ENCODE measurements at places on chromosomes 1 and 21.

GRCh38 chr1:188406636-188407035, 1577.9 kb downstream of the PLA2G4A start:
- no peak for DNase-seq
- H3K27ac ChIP-seq = no peak overlapping the region
- no peaks in the 10 kb centered on the region for H3K36me3 ChIP-seq
- no peak overlapping the region for H3K4me3 ChIP-seq
- no peaks in the 10 kb centered on the region for H3K4me1 ChIP-seq
- H3K27me3 ChIP-seq = no peaks in the 10 kb centered on the region

- H3K4me3 ChIP-seq = no peak overlapping the region
- H3K36me3 ChIP-seq = no peaks in the 10 kb centered on the region
- H3K4me1 ChIP-seq = peaks cover 6% of the 10 kb centered on the region
- H3K27ac ChIP-seq = no peak overlapping the region
Measured at GRCh38 chr1:169570172-169570574, 16.1 kb downstream of the F5 start.

DNA sequence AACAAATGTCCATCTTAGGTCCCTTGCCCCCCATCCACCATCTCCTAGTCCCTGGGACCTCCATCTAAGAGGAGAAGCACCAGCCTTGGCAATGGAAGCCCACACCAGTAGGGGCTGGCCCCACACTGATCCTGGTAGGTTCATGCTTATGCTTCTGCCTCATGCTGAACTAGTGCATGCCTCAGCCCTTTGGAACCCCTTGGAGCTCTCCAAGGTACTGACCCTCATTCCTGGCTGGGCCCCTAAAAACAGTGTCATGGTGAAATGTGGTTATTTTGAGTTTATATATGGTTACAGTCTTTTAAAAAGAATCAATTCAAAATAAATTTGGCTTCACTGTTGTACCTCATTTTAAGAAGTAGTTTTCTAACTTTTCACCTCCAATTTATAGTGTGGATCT, 108.3 kb downstream of the HIVEP3 start:
- H3K4me3 ChIP-seq = no peak overlapping the region
- H3K27ac ChIP-seq = no peak overlapping the region
- no peak for DNase-seq
- H3K27me3 ChIP-seq = no peaks in the 10 kb centered on the region
- peaks cover 27% of the 10 kb centered on the region for H3K4me1 ChIP-seq

DNA sequence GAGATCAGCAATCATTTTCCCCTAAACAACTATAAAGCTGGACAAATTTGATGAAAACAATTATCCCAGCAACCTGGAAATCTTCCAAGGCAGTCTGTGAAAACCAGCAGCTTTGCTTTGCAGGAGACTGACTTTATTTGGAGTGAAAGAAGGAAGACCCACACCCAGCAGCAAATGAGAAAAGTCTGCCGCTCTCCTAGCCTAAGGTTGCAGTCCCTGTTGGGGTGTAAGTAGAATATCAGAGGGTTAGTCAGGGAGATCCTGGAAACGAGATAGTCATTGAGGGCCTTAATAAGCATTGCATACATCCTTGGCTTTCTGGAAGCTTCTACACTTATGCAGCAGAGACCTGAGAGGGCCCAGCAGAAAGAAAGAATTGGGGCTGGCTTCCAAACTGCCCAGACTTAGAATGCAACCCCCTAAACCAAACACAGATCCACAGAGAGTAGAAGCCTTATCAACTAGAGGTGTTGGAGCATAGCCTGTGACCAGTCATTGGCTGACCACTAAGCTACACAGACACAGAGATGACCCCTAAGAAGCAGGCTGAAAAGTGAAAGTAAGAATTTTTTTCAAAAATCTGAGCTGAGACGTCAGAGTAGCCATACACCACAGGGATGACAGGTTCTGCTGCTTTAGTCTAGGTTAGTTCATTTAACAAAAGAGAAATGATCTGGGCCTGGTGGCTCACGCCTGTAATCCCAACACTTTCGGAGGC, 98.3 kb downstream of the LYPLAL1 start:
- H3K27ac ChIP-seq = no peak overlapping the region
- H3K4me1 ChIP-seq = no peaks in the 10 kb centered on the region
- H3K4me3 ChIP-seq = no peak overlapping the region
- no peaks in the 10 kb centered on the region for H3K36me3 ChIP-seq

GRCh38 chr1:81937791-81938450, 137.2 kb downstream of the ADGRL2 start:
- no peaks in the 10 kb centered on the region for H3K4me1 ChIP-seq
- no peaks in the 10 kb centered on the region for H3K27me3 ChIP-seq
- no peak for DNase-seq
- no peak overlapping the region for H3K4me3 ChIP-seq
- no peak overlapping the region for H3K27ac ChIP-seq

DNA sequence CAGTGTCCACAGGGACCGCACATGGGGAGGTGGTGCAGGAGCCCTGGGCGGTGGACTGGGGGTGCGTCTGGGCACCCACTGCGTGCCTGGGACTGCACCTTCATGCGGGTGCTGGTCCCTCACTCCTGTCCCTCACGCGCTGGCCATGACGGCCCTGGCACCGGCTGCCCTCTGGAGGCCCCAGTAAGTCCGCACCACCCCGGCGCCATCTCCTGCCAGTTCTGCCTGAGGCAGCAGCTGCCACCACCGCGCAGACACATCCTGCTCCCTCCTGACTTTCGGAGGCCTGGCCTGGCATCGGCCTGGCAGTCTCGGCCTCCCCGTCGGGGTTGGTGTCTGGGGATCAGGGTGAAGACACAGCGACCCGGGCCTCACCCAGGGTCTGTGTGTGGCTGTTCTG, 64.8 kb downstream of the MORN1 start:
- no peaks in the 10 kb centered on the region for H3K36me3 ChIP-seq
- H3K27ac ChIP-seq = no peak overlapping the region
- no peaks in the 10 kb centered on the region for H3K27me3 ChIP-seq
- no peak for DNase-seq
- peaks cover 3% of the 10 kb centered on the region for H3K4me1 ChIP-seq
- H3K4me3 ChIP-seq = no peak overlapping the region

- H3K4me1 ChIP-seq = no peaks in the 10 kb centered on the region
- no peak for DNase-seq
- no peak overlapping the region for H3K27ac ChIP-seq
- H3K27me3 ChIP-seq = no peaks in the 10 kb centered on the region
Measured at GRCh38 chr1:164683235-164683634, 124.3 kb downstream of the PBX1 start.

- no peak for DNase-seq
- no peaks in the 10 kb centered on the region for H3K27me3 ChIP-seq
- peak overlapping the region; percentile 62 for H3K27ac ChIP-seq
- peaks cover 43% of the 10 kb centered on the region for H3K4me1 ChIP-seq
Measured at GRCh38 chr1:184745110-184745509, 9.5 kb downstream of the EDEM3 start.

DNA sequence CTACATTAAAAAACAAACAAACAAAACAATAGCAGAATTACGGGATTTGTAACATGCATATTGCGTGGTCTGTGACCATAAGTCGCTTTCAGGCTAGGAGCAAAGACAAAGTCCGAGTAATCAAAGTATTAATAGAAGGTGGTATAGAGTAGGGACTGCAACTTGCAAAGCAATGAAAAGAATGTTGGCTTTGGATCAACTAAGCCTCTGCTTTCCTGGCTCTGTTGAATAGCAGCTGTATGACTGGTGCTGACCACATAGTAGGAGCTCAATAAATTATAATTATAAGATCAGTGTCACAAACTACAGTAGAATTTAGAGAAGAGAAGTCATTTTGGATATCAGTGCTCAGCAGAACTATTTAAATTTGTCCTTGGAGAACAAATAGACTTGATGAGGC, 586.4 kb downstream of the DPYD start:
- no peak for DNase-seq
- no peaks in the 10 kb centered on the region for H3K27me3 ChIP-seq
- no peak overlapping the region for H3K27ac ChIP-seq
- H3K36me3 ChIP-seq = no peaks in the 10 kb centered on the region
- no peak overlapping the region for H3K4me3 ChIP-seq
